ENCODE measurements at places on chromosomes 11 and 22.

DNA sequence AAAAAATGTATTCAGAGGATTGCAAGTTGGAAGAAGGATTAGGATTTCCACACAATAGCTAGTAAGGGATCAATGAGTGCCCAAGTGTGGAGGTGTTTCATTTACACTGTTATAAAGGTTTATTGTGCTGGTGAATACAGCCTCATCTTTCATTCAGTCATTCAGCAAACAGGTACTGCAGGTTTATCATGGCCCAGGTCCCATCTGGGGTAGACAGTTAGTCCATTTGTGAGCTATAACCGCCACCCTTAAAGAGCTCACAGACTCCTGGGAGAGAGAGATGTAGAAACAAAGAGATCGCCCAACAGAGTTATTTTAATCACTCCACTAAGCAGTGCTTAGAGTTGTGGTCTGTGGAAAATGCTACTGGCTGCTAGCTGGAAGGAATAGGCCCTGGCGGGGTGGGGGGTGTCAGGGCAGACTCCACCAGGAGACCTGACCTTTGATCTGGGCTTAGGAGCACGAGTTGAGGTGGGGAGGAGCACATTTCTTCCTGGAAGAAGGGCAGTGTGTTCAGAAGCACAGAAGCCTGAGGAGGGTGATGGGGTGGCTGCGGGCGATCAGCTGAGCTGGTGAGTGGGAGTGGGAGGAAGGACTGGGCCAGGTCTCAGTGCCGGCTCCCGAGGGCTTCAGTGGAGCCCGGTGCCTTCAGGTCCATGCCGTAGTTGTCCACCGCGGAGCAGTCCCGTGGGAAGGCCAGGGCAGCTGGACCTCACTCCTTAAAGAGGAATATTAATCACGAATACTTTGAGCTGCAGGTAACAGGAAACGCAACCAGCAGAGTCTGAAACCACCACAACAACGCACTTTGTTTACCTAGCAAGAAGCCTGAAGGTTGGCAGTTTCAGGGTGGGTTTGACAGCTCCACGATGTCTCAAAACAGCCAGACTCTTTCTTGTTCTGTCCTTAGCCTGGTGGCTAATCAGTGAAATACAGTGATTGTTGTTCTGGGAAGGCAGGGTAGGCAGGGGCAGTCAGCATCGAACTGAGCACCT, 11.2 kb downstream of the TOM1 start:
- DNase-seq, result no peak

- DNase-seq, result no peak
Measured at GRCh38 chr11:109851780-109852390, 241.3 kb upstream of the ZC3H12C start.

- no peak for DNase-seq
Measured at GRCh38 chr11:95698676-95699557, 90.7 kb downstream of the FAM76B start.

- no peak for DNase-seq
Measured at GRCh38 chr11:22666688-22667439, 453 bp downstream of the GAS2 start.

GRCh38 chr11:35623621-35624168, 5.4 kb downstream of the FJX1 start:
- DNase-seq, result no peak

DNA sequence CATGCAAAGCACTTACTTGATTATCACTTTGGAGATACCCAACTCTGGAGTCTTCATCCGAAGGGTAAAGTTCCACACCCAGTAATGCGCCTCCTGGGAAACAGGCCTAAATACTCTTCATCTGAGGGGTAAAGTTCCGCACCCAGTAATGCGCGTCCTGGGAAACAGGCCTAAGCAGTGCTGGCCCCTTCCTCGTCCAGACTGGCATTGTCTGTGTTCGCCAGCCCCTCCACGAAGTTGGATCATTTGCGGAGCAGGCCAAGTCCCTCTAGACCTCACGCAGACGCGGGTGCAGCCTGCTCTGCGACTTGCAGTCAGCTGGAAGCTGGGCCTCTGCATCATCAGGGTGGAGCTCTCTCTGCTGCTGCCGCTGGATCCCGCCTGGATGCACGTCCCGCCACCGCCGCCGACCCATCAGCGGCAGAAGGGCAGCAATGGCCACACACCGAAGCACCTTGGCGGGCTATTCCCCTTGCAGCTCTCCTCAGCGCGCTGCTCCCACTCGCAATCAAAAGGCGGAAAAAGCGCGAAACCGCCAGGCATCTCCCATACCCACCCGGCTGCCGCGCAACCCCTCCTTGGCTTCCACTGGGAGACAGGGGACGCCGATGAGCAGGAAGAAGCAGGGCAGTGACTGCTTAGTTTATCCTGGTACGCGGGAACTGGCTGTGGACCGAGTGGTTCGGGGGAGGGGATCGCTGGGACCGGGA, 34.1 kb upstream of the GLYATL1 start:
- DNase-seq, result no peak

DNA sequence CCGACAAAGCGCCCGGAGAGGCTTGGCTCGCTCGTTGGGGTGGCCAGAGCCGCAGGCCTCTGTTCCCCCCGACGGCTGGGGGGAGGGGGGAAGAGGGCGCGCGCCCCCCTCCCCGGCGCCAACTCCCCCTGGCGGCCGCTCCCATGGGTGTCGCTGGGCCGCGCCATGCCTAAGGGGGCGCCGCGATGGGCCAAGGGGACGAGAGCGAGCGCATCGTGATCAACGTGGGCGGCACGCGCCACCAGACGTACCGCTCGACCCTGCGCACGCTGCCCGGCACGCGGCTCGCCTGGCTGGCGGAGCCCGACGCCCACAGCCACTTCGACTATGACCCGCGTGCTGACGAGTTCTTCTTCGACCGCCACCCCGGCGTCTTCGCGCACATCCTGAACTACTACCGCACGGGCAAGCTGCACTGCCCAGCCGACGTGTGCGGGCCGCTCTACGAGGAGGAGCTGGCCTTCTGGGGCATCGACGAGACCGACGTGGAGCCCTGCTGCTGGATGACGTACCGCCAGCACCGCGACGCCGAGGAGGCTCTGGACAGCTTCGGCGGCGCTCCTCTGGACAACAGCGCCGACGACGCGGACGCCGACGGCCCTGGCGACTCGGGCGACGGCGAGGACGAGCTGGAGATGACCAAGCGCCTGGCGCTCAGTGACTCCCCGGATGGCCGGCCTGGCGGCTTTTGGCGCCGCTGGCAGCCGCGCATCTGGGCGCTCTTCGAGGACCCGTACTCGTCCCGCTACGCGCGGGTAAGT, 1.4 kb downstream of the KCNC1 start:
- no peak for DNase-seq

- DNase-seq, result no peak
Measured at GRCh38 chr11:100930185-100930778, 199.3 kb downstream of the PGR start.

- DNase-seq, result no peak
Measured at GRCh38 chr11:92758241-92758780, 211.1 kb upstream of the MTNR1B start.

- DNase-seq, result no peak
Measured at GRCh38 chr11:86303257-86303656, 1.2 kb downstream of the HIKESHI start.

GRCh38 chr22:28969401-28970168, 86.2 kb downstream of the ZNRF3 start:
- no peak for DNase-seq

DNA sequence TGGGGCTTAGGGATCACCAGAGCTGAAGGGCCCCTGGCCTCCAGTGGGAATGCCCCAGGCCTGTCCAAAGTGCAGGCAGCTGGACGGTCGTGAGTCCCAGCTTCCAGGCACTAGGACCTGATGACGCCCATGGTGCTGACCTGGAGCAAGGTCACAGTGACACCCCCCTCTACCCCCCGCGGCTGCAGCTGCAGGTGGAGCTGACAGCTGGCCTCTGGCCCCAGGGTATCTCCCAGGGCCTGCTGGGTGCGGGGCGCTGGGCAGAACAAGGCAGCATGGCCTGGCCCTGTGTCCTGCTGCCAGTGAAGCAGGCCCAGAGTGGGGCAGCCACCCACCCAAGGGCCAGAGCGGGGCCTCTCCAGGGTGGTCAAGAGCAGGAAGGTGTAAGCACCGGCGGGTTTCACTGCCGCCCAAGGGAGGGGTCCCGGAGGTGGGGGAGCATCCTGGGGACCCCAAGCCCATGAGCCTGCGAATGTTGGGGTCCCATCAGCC, 553 bp upstream of the TCIRG1 start:
- DNase-seq, result no peak

DNA sequence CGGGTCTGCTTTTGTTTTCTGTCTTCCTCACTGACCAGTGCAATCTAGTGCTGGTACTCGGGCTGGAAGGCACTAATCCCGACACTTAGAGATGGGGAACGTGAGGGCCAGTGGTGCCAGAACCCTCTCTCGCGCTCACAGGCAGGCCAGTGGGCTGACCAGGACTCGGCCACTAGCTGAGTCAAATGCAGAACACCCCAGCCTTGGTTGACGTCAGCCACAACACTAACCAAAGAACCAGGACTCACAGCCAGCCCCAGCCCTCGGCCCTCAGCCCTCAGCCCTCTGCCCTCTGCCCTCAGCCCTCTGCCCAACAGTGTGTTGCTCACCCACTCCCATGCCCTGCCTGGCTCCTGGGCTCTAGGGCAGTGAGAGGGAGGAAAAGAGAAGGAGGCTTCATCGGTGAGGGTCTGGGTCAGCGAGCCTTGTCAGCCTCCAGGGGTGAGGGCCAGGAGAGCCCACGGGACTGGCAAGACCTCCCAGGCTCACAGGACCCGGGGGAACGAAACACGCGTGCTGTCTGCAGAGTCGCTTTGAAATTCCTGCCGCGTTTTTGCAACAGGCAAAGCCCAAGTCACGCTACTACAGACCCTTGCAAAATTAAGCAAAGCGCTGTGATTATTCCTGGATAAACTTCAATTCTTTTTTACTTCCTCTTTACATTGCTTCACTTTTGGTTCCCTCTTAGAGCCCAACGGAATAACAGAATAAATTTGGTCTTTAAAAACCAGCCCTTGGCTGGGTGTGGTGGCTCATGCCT, 27.5 kb downstream of the KIAA0930 start:
- DNase-seq, result no peak

DNA sequence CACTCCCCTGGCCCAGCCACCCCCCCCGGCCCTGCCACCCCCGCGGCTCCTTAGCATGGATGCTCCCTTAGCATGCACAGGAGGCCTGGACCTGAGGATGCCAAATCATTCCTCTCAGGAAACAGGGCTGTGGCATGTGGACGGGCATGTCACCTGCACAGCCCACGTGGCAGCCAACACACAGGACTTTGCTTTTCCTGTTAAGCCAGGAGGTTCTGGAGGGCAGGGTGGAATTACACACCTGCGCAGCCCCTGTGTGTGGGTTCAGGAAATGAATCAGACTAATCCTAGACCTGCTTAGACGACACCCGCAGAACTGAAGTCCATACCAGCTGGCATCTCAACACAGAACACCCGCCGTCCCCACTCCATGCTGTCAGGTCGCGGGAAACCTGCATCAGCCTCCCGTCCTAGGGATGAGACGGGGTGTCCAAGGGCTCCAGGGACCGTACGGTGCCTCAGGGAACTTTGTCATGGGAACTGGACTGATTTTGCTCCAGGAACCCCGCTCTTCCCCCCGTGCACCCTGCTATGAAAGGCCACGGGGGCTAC, 10.2 kb downstream of the CERK start:
- no peak for DNase-seq
